ENCODE measurements at places on chromosomes 11 and 22. TPM values are rescaled to one million over a fixed set of nuclear protein-coding genes. Genes with fewer than 3 reads are reported as not detected.
A peak's percentile ranks its signal among the peaks of the same experiment; 100 is the strongest.

- no peaks in the 10 kb centered on the region for H3K36me3 ChIP-seq
- no peak for DNase-seq
- H3K4me3 ChIP-seq, result no peak overlapping the region
- H3K27ac ChIP-seq, result no peak overlapping the region
- no peaks in the 10 kb centered on the region for H3K27me3 ChIP-seq
Measured at GRCh38 chr22:40720538-40721256, 41.4 kb downstream of the MCHR1 start.

The POU2AF3 gene
- not detected for total RNA-seq

GRCh38 chr11:94768602-94769541, 716 bp downstream of the AMOTL1 start:
- peaks cover 38% of the 10 kb centered on the region for H3K4me1 ChIP-seq
- H3K27ac ChIP-seq, result peak overlapping the region; percentile 94

- H3K4me1 ChIP-seq, result no peaks in the 10 kb centered on the region
- no peak overlapping the region for H3K4me3 ChIP-seq
- peaks cover 49% of the 10 kb centered on the region for H3K27me3 ChIP-seq
- no peak overlapping the region for H3K27ac ChIP-seq
- H3K36me3 ChIP-seq, result no peaks in the 10 kb centered on the region
Measured at GRCh38 chr11:133978794-133979193, 22.0 kb upstream of the IGSF9B start.

- H3K36me3 ChIP-seq, result no peaks in the 10 kb centered on the region
- H3K4me1 ChIP-seq, result no peaks in the 10 kb centered on the region
- DNase-seq, result no peak
- no peaks in the 10 kb centered on the region for H3K27me3 ChIP-seq
- H3K4me3 ChIP-seq, result no peak overlapping the region
Measured at GRCh38 chr11:89433278-89433677, 57.9 kb downstream of the NOX4 start.

DNA sequence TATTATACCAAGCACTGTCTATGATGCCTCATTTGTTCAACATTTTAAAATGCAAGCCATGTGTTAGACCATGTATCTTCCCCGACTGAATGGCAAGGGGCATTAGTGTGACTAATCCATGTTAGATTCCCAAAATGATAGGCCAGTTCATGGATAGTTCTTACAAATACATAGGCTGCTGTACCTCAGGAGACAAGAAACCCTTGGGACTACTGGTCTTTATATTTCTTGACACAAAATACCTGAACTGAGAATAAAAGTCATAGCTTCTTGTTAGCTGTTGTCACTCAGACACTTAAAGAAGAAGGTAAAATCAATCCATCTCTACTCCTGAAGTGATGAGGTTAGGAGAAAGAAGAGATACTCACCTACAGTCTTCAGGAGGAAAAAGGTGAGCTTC, at the start of gene OR8D4:
OR8D4 (plus strand) TSS at position 301 of the 400 bp plus-strand sequence. CDS start 4,265 bp downstream, outside the sequence.
- H3K4me3 ChIP-seq, result no peak within 1 kb of the TSS
- H3K4me1 ChIP-seq, result no peaks in the 10 kb centered on the region
- H3K36me3 ChIP-seq, result no peaks in the 10 kb centered on the region
- no peak within 1 kb of the TSS for H3K27ac ChIP-seq
- DNase-seq, result no peak

The TMEM191C gene
- not detected for total RNA-seq

DNA sequence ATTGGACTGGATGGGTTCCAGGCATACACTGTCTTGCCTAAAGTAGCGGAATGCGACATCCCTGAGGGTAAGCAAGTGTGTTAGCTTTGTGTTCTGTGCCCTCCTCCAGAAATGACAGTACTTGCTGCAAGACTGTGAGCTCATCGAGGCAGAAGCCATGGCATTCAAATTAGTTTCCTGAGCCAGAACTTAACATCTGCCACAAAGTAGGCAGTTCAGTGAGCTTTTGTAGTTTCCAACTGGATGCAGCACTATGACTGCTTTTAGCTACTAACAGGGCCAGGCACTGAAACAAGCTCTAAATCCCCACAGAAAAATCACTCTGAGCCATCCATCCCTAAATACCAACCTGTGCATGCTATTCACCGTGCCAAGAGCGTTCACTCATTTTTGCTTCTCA, 1.2 kb upstream of the FAR1 start:
- no peaks in the 10 kb centered on the region for H3K36me3 ChIP-seq
- no peaks in the 10 kb centered on the region for H3K27me3 ChIP-seq
- peaks cover 30% of the 10 kb centered on the region for H3K4me1 ChIP-seq
- DNase-seq, result no peak
- no peak overlapping the region for H3K27ac ChIP-seq

GRCh38 chr11:104380358-104380757, 216.4 kb upstream of the PDGFD start:
- no peaks in the 10 kb centered on the region for H3K4me1 ChIP-seq
- H3K36me3 ChIP-seq, result no peaks in the 10 kb centered on the region
- DNase-seq, result no peak
- H3K27me3 ChIP-seq, result no peaks in the 10 kb centered on the region
- H3K27ac ChIP-seq, result no peak overlapping the region
- H3K4me3 ChIP-seq, result no peak overlapping the region

GRCh38 chr11:87859636-87860035, 315.6 kb downstream of the RAB38 start:
- no peaks in the 10 kb centered on the region for H3K36me3 ChIP-seq
- H3K4me3 ChIP-seq, result no peak overlapping the region
- H3K27ac ChIP-seq, result no peak overlapping the region
- no peaks in the 10 kb centered on the region for H3K27me3 ChIP-seq
- H3K4me1 ChIP-seq, result no peaks in the 10 kb centered on the region

The CBLIF gene
- total RNA-seq, result not detected

- DNase-seq, result no peak
- H3K4me1 ChIP-seq, result no peaks in the 10 kb centered on the region
- H3K27me3 ChIP-seq, result peaks cover 11% of the 10 kb centered on the region
- no peak overlapping the region for H3K4me3 ChIP-seq
Measured at GRCh38 chr11:119936426-119936825, 201.5 kb downstream of the TRIM29 start.

The C22orf42 gene
- total RNA-seq, result not detected

- H3K4me1 ChIP-seq, result peaks cover 51% of the 10 kb centered on the region
- H3K36me3 ChIP-seq, result peaks cover 4% of the 10 kb centered on the region
- no peak overlapping the region for H3K27ac ChIP-seq
- H3K27me3 ChIP-seq, result no peaks in the 10 kb centered on the region
- no peak for DNase-seq
Measured at GRCh38 chr11:110434952-110435779, 5.4 kb downstream of the FDX1 start.

GRCh38 chr11:126727381-126727780, 273.2 kb downstream of the KIRREL3 start:
- H3K36me3 ChIP-seq, result no peaks in the 10 kb centered on the region
- peaks cover 5% of the 10 kb centered on the region for H3K4me1 ChIP-seq
- H3K27me3 ChIP-seq, result no peaks in the 10 kb centered on the region
- DNase-seq, result no peak
- H3K27ac ChIP-seq, result no peak overlapping the region

GRCh38 chr11:34600339-34601084, 20.4 kb upstream of the EHF start:
- no peak overlapping the region for H3K4me3 ChIP-seq
- H3K4me1 ChIP-seq, result peaks cover 34% of the 10 kb centered on the region
- peak overlapping the region; percentile 15 for H3K27ac ChIP-seq
- no peaks in the 10 kb centered on the region for H3K36me3 ChIP-seq
- DNase-seq, result no peak

- no peaks in the 10 kb centered on the region for H3K4me1 ChIP-seq
- no peaks in the 10 kb centered on the region for H3K27me3 ChIP-seq
- no peak overlapping the region for H3K27ac ChIP-seq
Measured at GRCh38 chr11:126188332-126189108, 22.9 kb downstream of the RPUSD4 start.

- no peaks in the 10 kb centered on the region for H3K27me3 ChIP-seq
- H3K4me3 ChIP-seq, result peak overlapping the region; percentile 11
- peaks cover 22% of the 10 kb centered on the region for H3K36me3 ChIP-seq
- DNase-seq, result no peak
- peaks cover 99% of the 10 kb centered on the region for H3K4me1 ChIP-seq
Measured at GRCh38 chr22:36328635-36329253, 59.0 kb downstream of the MYH9 start.

The ALX4 gene
- 0.21 TPM for total RNA-seq

DNA sequence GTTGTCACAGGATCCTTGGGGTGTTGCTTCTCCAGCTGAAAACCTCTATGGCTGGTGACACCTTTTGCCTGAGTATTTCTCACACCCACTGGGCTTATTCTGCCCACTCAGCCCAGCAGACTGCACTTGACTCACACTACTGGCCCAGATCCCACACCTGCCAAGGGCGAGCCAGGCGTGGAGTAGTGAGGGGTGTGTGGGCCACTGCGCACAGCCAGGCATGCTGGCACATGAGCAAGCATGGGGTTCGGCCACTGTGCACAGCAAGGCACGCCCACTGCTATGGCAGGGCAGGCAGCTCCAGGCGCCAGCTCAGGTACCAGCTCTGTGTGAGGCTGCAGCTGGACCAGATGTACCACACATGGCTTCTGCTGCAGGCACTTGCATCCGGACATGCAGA, 116.5 kb upstream of the MTNR1B start:
- no peaks in the 10 kb centered on the region for H3K27me3 ChIP-seq
- no peak overlapping the region for H3K4me3 ChIP-seq
- H3K4me1 ChIP-seq, result peaks cover 7% of the 10 kb centered on the region
- H3K27ac ChIP-seq, result no peak overlapping the region
- no peaks in the 10 kb centered on the region for H3K36me3 ChIP-seq

The OR52I2 gene
- total RNA-seq, result not detected

- H3K27ac ChIP-seq, result no peak overlapping the region
- H3K4me3 ChIP-seq, result no peak overlapping the region
- no peaks in the 10 kb centered on the region for H3K27me3 ChIP-seq
- peaks cover 5% of the 10 kb centered on the region for H3K36me3 ChIP-seq
Measured at GRCh38 chr11:94884376-94884775, 89.0 kb downstream of the CWC15 start.

GRCh38 chr11:118221419-118221818, 3.4 kb downstream of the JAML start:
- H3K4me3 ChIP-seq, result no peak overlapping the region
- no peak overlapping the region for H3K27ac ChIP-seq
- H3K36me3 ChIP-seq, result no peaks in the 10 kb centered on the region
- no peaks in the 10 kb centered on the region for H3K4me1 ChIP-seq
- H3K27me3 ChIP-seq, result peaks cover 7% of the 10 kb centered on the region
- DNase-seq, result no peak

GRCh38 chr22:23831261-23831660, 7.5 kb downstream of the DERL3 start:
- H3K27ac ChIP-seq, result no peak overlapping the region
- DNase-seq, result peak; percentile 36
- H3K36me3 ChIP-seq, result peaks cover 80% of the 10 kb centered on the region
- no peaks in the 10 kb centered on the region for H3K27me3 ChIP-seq

GRCh38 chr11:33449798-33450197, 192.6 kb downstream of the HIPK3 start:
- no peaks in the 10 kb centered on the region for H3K4me1 ChIP-seq
- H3K36me3 ChIP-seq, result no peaks in the 10 kb centered on the region
- peaks cover 5% of the 10 kb centered on the region for H3K27me3 ChIP-seq
- no peak overlapping the region for H3K4me3 ChIP-seq
- DNase-seq, result no peak

The MUC5AC gene
- total RNA-seq, result not detected

The TSPAN18 gene
- total RNA-seq, result 5.0 TPM

The FGF19 gene
- not detected for total RNA-seq

DNA sequence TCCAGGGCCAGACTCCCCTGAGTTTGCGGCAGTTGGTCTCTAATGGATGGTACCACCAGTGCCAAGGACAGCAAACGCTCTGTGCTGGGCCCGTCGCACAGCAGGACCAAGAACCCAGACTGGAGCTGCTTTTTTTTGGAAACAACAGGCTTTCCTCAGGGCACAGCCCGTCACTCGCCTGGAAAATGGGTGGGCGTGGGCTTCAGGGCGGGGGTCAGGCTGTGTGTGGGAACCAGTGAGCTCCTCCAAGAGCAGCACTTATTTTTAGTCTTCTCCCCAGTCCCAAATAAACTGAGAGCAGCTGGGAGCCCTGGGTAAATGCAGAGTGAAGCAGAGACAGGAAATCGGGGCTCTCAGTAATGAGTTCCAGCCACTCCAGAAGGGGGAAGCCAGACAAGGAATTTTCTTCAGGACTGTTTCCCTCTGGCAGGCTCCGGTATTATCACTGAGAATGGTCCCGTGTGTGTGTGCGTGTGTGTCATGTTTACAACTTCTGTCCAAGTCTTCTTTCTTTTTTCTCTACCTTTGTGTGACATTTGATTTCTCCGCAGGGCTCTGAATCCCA, 63.0 kb downstream of the PPFIBP2 start:
- H3K4me3 ChIP-seq, result peak overlapping the region; percentile 30
- no peaks in the 10 kb centered on the region for H3K27me3 ChIP-seq
- no peaks in the 10 kb centered on the region for H3K36me3 ChIP-seq
- H3K27ac ChIP-seq, result peak overlapping the region; percentile 90
- H3K4me1 ChIP-seq, result peaks cover 83% of the 10 kb centered on the region

DNA sequence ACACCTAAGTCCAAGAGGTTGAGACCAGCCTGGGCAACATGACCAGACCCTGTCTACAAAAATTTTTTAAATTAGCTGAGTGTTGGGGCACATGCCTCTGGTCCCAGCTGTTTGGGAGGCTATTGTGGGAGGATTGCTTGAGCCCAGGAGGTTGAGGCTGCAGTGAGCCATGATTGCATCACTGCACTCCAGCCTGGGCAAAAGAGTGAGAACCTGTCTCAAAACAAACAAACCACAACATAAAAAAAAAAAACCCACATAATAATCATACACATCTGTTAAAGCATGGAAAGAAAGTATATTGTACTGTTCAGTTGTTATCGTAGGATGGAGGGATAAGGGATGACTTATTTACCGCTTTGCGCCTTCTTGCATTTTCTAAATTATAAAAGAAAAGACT, 35.9 kb upstream of the GRK2 start:
- no peak overlapping the region for H3K4me3 ChIP-seq
- H3K36me3 ChIP-seq, result peaks cover 64% of the 10 kb centered on the region

- H3K4me1 ChIP-seq, result no peaks in the 10 kb centered on the region
- no peak overlapping the region for H3K4me3 ChIP-seq
- no peak overlapping the region for H3K27ac ChIP-seq
- H3K36me3 ChIP-seq, result peaks cover 45% of the 10 kb centered on the region
Measured at GRCh38 chr11:870418-870817, 27.8 kb downstream of the TSPAN4 start.

The PDE3B gene
- total RNA-seq, result 6.8 TPM

GRCh38 chr11:3627291-3627690, 14.5 kb downstream of the ART5 start:
- H3K36me3 ChIP-seq, result no peaks in the 10 kb centered on the region
- H3K27ac ChIP-seq, result no peak overlapping the region
- H3K27me3 ChIP-seq, result no peaks in the 10 kb centered on the region
- DNase-seq, result no peak

DNA sequence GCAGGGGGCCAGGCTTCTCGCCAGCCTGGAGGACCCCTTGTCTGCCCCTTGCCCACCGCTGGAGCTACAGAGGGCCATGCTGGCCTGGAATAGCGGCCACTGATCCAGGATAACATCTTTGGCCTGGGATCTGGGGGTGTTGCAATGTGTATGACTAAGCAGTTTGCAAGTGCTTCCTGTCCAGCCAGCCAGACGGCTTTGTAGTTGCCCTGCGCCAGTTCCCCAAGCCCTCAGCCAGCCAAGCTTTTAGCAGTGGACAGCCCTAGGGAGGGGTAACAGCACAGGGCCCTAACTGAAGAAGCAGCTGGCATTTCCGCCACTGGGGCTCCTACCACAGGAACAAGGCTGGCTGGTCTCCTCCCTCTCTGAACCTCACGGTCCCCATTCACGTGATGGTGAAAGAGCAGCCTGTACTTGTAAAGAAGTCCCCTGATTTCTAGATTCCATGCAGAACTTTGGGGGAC, 32.1 kb downstream of the UQCR10 start:
- H3K36me3 ChIP-seq, result peaks cover 74% of the 10 kb centered on the region
- H3K27ac ChIP-seq, result peak overlapping the region; percentile 79
- H3K4me1 ChIP-seq, result peaks cover 28% of the 10 kb centered on the region
- peak; percentile 95 for DNase-seq
- no peaks in the 10 kb centered on the region for H3K27me3 ChIP-seq

The NTM gene
- 2.5 TPM for total RNA-seq

The TMEM45B gene
- 42.0 TPM for total RNA-seq

Measured in suprapubic skin (tissue), 4 donors.